ENCODE measurements at places on chromosomes 12 and 14.

GRCh38 chr12:74144396-74144795 lies 393.2 kb upstream of the ATXN7L3B start:
- no peak for DNase-seq

DNA sequence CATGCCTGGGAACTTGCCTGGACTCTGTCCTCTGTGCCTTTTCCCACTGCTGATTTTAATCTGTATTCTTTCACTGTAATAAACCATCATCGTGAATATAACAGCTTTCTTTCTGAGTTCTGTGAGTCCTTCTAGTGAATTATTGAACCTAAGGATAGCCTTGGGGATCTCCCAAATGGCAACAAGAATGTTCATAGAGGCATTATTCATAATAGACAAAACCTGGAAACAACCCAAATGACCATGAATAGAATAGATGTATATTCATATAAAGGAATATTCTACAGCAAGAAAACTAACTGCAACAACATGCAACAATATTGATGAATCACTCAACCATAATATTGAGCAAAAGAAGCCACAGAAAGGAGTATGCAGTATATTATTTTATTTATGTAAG lies 44.7 kb upstream of the CEP83 start:
- DNase-seq = no peak

GRCh38 chr14:90924621-90925340 lies 108.6 kb upstream of the TTC7B start:
- DNase-seq = no peak

DNA sequence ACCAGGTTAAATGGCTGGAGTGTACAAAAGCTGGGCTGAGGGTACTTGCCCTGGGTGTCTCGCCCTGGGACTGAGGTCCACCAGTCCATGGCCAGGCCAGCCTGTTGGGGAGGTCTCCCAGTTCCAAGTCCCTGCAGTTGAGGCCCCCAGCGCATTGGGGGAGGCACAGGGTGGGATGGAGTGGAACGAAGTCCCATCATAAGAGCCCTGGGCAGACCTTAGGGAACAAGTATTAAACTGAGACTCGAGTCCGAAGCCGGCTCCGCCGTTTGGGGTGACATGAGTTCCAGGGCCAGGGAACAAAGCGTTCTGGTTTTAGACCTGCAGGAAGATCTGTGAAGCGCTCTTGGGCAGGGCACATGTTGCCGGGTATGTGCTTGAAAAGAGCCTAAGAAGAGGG lies 84.7 kb downstream of the ALG10 start:
- DNase-seq = no peak

DNA sequence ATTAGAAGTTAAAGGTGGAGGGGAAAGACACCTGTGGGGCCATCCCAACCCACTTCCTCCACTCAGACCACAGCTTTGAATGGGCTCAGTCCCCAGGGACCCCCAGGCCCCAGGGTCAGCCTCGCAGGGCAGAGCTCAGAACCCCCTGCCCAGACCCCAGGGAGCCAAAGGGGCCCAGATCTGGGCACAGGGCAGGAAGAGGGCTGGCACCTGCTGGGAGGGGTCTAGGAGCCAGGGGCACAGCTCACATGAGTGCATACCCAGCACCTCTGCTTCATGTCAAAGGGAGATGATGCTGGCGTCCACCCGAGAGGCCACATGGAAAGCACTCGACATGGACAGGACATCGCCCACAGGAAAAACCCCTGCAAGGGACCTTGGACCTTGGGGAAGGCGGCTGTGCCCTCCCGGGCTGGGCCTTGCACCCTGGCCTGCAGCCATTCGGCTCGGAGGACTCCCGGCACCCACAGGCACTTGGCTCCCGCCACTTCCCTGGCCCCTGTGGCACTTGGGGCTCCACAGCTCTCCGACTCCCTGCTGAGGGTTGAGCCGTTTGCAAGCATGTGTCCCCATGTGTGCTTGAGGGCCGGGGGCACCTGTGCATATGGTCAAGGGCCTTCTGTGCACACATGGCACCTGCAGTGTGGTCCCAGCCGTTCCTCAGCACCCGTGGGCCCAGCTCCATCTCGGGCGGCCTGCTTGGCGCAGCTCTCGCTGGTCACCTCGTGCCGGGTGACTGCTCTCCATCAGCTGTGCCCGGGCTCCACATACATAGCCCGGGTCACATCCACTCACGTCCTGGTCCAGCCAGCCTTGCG lies 7.8 kb upstream of the AMN start:
- no peak for DNase-seq

GRCh38 chr12:45216983-45217485 lies 1.1 kb downstream of the ANO6 start:
- DNase-seq = no peak

DNA sequence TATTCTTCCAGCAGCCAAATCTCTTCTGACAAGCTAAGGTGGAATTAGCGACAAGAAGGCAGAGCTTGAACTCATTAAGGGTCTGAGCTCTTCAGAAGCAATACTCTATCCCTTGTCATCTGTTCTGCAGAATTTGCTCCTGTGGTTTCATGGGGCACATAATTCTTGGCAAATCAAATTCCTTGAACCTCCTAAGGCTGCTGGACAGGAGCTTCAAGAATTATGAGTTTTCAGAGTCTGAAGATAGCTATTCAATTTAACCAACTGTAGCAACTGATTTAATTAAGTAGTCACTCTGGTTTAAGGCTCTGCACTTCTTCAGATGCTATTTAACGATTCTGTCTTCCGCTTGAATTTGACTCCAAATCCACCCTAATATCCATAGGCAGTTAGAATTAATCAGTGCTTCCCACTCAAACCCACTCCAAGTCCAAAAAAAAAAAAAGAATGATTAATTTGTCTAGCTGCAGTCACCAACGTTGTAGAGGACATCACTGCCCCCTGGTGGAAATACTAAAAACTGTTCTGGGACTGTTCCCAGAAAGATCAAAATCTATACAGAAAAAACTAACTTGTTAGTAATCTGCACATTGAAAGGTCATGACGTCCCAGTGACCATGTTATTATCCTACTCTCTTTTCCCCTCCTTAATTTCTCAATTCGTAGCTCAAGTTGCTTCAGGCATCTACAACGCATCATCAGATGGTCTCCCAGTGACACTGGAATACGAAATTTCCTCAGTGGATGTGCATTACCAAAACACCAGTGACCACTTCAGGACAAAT lies 169.9 kb downstream of the KIF21A start:
- peak; percentile 4 for DNase-seq

GRCh38 chr12:44248436-44248835 lies 412.6 kb downstream of the TMEM117 start:
- no peak for DNase-seq

DNA sequence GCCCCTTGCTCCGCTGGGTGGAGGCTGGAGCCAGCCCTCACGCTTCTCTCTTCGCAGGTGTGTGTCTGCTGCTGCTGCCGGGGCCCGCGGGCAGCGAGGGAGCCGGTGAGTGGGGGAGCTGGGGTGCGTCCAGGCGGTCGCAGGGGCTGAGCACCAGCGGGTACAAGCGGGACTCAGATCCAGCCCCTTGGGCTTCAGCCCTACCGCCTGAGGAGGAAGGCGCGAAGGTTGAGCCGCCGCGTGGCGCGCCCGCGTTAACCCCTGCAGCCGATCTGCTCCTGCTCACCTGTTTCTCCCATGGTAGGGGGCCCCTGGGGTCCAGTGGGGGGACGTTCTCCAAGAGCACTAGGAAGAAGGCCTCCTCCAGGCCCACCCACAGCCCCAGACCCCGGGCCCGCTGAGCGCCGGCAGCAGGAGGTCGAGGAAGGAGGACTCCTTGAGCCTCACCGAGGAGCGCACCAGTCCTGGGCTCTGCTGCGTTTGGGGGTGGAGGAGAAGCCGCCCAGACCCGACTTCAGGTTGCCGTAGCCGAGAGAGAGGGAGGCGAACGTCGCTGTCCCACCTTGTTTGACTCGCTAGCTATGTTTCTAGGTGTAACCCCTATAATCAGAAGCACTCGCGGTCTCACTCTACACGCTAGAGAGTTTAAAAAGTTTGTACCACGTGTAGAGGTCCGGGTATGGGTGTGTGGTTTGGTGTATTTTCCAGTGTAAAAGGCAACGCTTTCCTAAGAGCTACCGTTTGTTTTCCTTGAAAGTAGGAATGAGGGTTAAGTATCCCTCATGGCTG lies 834 bp downstream of the COCH start:
- no peak for DNase-seq

GRCh38 chr14:37246427-37246829 lies 48.7 kb downstream of the MIPOL1 start:
- DNase-seq = no peak

DNA sequence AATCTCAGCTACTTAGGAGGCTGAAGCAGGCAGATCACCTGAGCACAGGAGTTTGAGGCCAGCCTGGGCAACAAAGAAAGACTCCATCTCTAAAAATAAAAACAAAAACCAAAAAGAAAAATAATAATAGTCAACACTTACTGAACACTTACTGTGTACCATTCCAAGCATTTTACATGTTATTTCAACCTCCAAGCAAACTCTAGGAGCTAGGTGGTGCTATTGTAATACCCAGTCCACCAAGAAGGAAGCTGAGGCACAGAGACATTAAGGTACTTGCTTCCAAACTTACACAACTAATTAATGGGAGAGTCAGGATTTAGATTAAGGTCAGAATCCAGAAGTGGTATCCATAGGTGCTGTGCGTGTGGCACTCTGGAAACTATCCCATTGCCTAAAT lies 13.7 kb upstream of the OR6J1 start:
- no peak for DNase-seq

DNA sequence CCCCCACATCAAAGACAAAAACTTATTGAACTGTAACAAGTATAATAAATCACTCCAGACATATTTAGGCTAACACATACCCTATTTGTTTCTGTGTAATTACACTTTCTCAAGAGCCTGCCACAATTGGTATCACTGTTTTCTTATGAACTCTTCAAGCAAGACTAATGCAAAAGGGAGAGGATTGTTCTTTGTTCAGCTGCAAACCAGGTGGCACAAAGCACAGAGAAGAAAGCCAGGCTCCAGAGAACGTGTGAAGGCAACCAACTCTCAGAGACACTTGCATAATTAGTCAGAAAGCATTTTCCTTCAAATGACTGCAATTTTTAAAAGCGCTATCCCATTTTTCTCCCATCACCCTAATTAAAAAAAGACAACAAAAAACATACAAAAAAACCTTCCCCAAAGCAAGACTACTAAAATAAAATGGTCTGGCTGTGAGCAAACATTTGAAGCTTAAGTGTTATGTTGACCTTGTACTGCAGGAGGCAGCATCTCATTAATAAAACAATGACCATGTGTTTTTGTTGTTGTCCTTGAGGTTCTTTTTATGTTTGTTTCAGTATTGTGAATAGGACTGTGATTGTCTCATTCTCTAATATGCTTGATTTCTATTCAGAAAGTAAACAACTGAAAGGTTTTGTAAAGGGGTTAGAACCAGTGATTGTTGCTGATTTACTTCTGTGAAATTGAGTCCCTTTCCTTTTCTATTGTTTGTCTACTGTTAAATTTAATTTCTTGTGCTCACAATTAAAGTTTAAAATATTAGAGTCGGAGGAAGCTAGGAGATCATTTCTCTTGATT lies 452.7 kb upstream of the PDE3A start:
- DNase-seq = no peak

DNA sequence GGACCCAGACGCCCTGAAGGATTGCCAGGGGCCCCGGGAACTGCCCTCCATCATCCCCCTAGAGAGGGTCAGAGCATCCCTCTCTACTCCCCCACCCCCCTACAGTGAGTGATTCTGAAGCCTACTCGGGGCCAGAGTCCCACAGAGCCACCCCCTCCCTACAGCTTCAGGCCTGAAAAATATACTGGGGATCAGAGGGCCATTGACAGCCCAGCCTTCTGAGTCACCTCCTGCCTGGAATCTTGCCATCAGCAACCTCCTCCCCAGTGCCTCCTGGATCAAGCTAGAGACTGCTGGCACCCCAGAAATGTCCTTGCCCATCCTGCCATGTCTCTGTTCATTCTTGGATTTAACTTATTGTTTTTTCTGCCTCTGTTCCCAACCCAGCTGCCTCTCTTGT lies 21.7 kb upstream of the MIA2 start:
- no peak for DNase-seq
